ENCODE measurements at places on chromosomes 6 and 20.

GRCh38 chr20:17430125-17430950 lies 100.8 kb downstream of the BFSP1 start:
- DNase-seq, result no peak

GRCh38 chr6:30074331-30075093 lies 1.1 kb downstream of the RNF39 start:
- no peak for DNase-seq

GRCh38 chr6:127972815-127973214 lies 72.0 kb upstream of the THEMIS start:
- DNase-seq, result no peak

GRCh38 chr6:33957892-33958525 lies 154.2 kb upstream of the MLN start:
- DNase-seq, result no peak

- DNase-seq, result no peak
Measured at GRCh38 chr6:140138311-140139010, 764.0 kb upstream of the CITED2 start.

GRCh38 chr6:35267446-35267845 lies 7.9 kb downstream of the ZNF76 start:
- DNase-seq, result no peak

- peak; percentile 89 for DNase-seq
Measured at GRCh38 chr6:42929821-42930360, 611 bp downstream of the CNPY3 start.

GRCh38 chr6:136599329-136600011 lies 49.2 kb upstream of the MAP7 start:
- no peak for DNase-seq

DNA sequence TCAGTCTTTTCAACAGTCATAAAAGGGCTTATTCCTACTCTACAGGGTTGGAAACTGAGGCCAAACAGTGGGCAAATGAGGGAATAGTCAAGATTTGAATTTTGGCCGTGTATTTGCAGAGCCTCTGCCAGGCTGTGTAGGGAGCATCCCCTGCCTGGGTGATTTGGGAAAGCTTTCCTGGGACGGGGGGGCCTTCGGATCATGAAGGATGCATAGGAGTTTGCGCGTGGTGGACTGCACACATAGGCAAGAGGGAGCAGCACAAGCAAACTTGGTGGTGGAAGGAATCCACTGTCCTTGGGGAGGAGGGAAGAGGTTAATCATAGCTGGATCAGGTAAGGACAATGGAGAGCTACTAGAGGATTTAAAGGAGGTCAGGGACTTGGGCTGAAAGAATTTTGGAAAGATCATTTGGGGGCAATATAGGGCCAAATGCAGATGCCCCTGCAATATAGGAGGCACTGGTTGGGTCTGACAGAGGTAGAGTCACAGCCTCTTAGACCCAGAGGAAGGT lies 2.5 kb downstream of the PTPRA start:
- no peak for DNase-seq
